ENCODE measurements at places on chromosomes 3 and 15. TPM values are rescaled to one million over a fixed set of nuclear protein-coding genes. Genes with fewer than 3 reads are reported as not detected.

ZBTB11 gene
- 18.8 TPM for total RNA-seq

NR2E3 gene
- total RNA-seq = not detected

- no peak for DNase-seq
Observed at GRCh38 chr3:47019201-47019600, 39.7 kb downstream of the NBEAL2 start.

TMEM158 gene
- 3.8 TPM for total RNA-seq

IL16 gene
- total RNA-seq = 0.38 TPM

RBMS3 gene
- total RNA-seq = 3.8 TPM

EIF4E3 gene
- 11.9 TPM for total RNA-seq

SLC35G2 gene
- total RNA-seq = 2.4 TPM

ITPKA gene
- total RNA-seq = 0.89 TPM

- DNase-seq = no peak
Observed at GRCh38 chr15:35090104-35090807, 5.2 kb upstream of the NANOGP8 start.

DNA sequence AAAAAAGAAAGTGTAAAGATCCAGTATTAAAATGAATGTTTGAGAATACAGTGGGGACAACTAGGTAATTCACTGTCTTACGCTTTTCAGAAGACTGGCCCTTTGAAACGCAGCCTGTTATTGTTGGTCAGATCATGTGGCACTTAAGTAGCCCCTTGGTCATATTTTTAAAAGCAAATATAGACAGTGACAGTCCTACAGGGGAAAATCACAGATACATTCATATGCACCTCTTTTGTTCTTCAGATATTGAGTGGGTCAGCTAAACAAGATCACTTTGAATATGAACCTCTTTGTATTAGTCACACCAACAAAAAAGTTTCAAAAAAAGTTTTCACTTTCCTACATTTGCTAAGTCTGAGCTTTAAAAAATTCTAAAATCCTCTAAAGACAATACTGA is 36.0 kb downstream of the TIGIT start:
- DNase-seq = no peak

DNA sequence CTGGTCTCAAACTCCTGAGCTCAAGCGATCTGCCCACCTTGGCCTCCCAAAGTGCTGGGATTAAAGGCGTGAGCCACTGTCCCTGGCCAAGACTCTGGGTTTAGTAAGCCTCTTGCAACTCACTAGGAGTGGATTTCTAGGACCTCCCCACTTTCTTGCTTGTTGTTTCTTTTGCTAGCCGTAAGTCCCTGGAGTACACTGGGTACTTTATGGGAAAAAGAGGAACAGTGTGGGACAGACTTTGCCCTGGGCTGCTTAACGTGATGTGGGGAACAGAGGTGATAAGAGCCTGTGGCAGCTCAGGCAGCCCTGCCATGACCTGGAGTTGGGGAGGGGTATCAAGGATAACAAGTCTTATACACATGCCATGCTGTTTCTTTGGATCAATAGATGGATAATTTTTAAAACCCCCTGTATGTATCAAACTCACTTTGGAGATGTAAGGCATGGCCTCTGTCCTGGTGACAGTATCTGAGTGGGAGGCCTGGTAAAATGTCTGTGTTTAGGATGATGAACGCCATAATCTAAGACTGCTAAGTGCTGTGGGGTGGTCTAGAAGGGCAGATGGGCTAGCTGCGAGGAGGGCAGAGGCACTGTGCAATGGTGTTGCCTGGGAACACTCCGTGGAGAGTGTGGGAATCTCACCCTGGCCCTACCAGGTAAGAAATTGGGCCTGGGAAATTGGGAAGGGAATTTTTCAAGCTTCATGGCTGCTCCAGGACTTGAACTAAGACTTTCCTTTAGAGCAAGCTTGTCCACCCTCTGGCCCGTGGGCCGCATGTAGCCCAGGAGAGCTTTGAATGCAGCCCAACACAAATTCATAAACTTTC is 54.8 kb downstream of the SMAD3 start:
- DNase-seq = no peak

PYGO1 gene
- 21.8 TPM for total RNA-seq

GRCh38 chr3:65083240-65083639 is 395.4 kb upstream of the ADAMTS9 start:
- no peak for DNase-seq

DNA sequence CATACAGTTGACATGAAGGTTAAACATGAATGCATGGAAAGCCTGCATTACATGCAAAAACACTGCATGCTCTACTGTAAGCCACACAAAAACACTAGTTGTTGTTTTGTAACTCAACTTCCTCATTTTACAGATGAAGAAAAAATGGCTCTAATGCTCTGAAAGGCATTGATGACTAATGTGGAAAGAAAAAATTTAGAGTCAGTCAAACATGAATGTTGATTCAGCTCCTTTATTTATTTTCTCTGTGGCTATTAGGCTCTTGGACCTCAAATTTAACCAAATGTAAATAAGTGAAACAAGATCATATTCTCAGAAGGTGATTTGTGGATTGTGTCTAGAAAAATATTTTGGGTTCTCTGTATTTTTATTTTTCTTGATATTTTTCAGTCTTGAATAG is 336.7 kb upstream of the ZNF717 start:
- DNase-seq = no peak
